ENCODE measurements at places on chromosomes 16 and 17. TPM values are rescaled to one million over a fixed set of nuclear protein-coding genes. Genes with fewer than 3 reads are reported as not detected.

DNA sequence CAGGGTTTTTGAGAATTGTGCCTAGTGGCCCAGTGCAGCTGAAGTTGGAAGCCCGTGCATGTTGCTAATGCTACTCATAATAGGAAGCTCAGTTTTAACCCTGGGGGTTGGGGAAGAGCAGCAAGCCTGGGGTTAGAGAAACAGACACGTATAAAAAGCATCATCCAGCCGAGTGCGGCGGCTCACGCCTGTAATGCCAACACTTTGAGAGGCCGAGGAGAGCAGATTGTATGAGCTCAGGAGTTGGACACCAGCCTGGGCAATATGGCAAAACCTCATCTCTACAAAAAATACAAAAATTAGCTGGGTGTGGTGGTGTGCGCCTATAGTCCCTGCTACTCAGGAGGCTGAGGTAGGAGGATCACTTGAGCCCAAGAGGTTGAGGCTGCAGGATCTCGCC is 2.3 kb upstream of the CLUH start:
- H3K4me3 ChIP-seq = peak overlapping the region; percentile 15
- H3K36me3 ChIP-seq = no peaks in the 10 kb centered on the region
- H3K4me1 ChIP-seq = peaks cover 28% of the 10 kb centered on the region
- no peak for DNase-seq
- no peak overlapping the region for H3K27ac ChIP-seq

DNA sequence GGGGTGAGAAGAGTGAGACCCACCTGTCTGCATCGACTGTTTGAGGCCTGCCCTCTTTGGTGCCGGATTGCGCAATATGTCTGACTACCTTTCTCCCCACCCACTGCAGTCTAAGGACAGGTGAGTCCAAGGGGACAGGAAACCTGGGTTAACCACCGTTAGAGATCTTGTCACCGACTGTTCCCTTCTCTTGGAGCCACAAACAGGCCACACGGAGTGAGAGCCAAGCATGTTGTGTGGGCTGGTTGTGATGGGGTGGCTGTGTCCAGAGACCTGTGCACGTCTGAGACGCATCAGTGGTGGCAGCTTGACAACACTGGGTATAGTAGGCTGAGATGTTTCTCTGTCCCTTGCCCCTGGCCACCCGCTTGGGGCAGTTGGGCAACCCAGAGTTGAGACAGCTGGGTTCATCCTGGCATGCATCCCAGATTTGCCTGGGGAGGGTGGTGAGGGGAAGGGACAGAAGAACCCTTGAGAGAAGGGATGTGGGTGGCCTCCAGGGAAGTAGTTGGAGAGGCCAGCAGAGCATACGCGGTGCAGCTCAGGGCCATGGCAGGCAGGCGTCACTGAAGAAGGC is 21.4 kb downstream of the MPRIP start:
- H3K27me3 ChIP-seq = no peaks in the 10 kb centered on the region
- H3K36me3 ChIP-seq = peaks cover 3% of the 10 kb centered on the region
- no peak for DNase-seq
- no peak overlapping the region for H3K4me3 ChIP-seq
- no peak overlapping the region for H3K27ac ChIP-seq
- peaks cover 15% of the 10 kb centered on the region for H3K4me1 ChIP-seq

GRAPL gene
- 1.2 TPM for total RNA-seq

ACSM3 gene
- total RNA-seq = 0.48 TPM

DNA sequence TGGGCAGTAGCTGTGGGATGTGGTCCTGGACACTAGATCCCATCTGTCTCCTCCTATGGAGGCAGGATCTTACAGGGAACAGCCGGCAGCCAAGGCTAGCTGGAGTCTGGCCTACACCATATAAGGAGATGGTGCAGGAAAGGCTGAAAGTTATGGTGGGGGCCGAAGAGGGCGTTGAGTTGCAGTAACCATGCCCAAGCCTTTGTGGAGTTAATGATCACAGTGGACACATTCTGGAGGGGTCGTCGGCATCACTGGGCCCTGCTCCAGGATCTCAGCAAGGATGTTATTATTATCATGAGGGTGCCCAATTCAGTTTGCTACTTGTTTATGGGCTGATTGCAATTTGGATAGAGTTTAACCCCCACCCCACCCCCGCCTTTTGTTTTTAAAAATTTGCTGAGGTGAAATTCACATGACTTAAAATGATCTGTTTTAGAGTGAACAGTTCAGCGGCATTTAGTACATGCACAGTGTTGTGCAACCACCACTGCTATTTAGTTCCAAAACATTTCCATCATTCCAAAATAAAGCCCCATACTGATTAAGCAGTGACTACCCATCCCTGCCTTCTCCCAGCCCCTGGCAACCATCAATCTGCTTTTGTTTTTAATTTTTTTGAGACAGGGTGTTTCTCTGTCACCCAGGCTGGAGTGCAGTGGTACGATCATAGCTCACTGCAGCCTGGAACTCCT is 184.3 kb upstream of the CACNG3 start:
- DNase-seq = no peak
- H3K4me1 ChIP-seq = no peaks in the 10 kb centered on the region
- no peak overlapping the region for H3K27ac ChIP-seq
- no peak overlapping the region for H3K4me3 ChIP-seq

- no peak overlapping the region for H3K27ac ChIP-seq
- DNase-seq = no peak
- no peak overlapping the region for H3K4me3 ChIP-seq
- peaks cover 80% of the 10 kb centered on the region for H3K27me3 ChIP-seq
These were observed 88.8 kb downstream of the MRM1 start for GRCh38 chr17:36690190-36690589.
